ENCODE measurements at places on chromosomes 6 and 20.

DNA sequence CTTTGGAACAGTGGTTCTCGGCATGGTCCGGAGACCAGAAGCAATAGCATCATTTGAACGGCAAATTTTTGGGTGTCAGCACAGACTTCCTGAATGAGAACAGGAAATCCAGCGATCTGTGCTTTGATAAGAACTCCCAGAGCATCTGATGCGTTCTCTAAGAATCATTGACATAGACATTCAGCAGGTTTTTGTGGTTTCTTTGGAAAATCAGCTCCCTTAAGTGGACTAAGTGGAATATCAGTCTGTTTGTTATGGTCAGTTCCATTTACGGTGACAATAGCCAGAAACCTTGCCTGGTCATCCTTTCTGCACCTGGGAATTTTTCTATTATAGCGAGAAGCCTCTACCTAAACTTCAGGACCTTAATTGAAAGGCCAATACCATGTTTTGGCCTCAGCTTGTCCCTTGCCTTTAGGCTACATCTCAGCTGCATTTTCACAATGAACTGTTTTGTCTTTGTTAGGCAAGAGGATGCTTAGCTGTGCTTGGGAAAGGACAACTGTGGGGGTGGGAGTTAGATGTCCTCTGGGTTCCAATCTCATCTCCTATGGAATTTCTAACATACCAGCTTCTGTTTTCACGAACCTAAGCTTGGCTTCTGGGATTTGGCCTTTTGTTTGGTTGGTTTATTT lies 299.7 kb downstream of the CDKAL1 start:
- no peak for DNase-seq

DNA sequence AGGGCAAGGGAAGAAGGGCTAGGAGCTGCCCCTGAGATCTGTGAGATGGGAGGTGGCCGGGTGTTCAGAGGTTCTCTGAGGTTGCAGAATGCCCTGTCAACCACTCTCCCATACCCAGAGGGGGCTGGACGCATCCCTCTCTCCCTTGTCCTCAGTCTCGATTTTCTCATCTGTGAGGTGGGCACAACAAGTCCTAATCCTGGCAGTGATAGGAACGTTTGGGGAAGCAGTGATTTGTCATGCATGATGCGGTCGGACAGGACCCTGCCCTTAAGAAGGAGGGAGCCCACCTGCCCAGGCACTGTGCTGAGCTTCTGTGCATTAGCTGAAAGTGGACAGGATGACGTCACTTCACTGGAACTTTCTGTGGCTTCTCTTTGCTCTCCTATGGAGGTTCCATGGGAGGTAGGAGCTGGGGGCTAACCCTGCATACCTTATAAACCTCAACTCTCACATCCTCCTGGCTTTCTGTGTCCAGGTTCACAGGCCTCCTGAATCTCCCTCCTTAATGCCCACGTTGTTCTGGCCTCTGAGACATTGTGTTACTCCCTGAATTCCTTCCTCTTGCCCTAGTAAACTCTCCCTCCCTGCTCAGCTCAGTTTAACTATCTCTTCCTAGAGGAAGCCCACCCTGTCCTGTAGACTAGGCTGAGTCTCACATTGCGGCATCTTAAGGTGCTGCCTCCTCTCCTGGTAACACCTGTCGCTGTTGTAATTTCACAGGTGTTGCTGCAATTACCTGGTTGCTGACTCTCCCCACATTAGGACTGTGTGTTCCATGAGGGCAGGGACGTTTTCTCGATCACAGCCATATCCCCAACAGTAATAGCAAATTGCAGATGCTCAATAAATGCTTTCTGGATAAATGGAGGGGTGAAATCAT lies 30.1 kb upstream of the CSNK2A1 start:
- no peak for DNase-seq

GRCh38 chr6:81353262-81353661 lies 399.2 kb downstream of the TENT5A start:
- DNase-seq: no peak

- DNase-seq: no peak
Observed at GRCh38 chr6:128743974-128744765, 138.8 kb upstream of the LAMA2 start.

DNA sequence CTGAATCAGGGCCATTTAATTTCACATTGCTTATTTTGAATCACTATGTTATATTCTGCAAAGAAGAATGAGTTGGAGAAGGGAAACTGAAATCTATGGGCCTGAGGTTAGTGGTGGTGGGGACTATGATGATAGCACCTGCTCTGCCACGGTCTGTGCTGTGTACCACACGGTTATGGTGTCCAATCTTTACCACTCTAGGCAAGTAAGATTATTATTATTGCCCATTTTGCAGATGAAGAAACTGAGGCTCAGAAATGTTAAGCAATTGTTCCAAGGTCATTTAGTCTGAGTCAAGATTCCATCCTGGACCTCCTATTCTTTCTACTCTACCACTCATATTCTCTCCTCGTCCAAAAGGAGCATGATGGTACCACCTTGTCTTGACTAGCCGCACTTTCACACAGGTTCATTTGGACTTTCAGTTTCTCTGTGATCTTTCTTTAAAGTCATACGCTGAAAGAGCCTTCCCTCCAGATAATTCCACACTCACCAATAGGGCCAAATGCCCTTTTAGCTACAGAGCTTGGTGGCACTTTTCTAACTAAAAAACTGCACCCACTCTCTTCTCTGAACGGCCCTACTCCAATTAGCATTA lies 56.2 kb downstream of the GFOD1 start:
- DNase-seq: no peak

DNA sequence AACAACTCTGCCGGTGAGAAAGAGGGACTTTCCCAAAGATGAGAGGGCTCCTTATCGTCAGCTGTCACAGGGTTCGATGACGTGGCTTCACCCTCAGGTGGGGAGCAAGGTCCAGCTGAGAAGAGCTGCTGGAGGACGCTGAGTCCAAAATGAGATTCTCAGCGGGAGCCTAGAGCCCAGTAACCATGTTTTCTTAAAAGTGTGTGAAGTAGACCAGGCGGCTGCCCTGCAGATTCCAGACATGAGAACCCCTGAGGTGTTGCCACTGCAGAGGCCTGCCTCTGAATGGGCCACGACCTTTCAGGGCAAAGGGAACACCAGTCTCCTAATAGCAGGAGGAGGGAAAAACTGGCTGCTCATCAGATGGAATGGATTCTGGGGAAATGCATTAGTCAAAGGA lies 375.1 kb downstream of the BTBD9 start:
- DNase-seq: no peak

GRCh38 chr20:48460681-48461080 lies 367.1 kb downstream of the PREX1 start:
- no peak for DNase-seq

DNA sequence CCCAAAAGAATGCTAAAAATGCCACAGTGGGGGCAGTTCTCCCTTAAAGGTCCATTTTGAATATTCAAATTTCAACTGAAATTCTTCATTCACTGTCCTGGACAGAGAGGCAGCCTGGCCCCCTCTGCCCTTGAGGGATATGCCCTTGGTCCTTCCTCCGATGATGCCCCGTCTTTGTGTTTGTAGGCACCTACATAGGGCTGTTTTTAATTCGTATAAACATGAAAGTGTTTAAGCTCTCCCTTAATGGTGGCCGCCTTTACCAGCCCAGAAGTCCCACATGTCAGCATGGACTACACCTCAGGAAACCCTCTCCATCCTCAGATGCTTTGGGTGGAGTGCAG lies 70.2 kb downstream of the SSR1 start:
- DNase-seq: no peak

DNA sequence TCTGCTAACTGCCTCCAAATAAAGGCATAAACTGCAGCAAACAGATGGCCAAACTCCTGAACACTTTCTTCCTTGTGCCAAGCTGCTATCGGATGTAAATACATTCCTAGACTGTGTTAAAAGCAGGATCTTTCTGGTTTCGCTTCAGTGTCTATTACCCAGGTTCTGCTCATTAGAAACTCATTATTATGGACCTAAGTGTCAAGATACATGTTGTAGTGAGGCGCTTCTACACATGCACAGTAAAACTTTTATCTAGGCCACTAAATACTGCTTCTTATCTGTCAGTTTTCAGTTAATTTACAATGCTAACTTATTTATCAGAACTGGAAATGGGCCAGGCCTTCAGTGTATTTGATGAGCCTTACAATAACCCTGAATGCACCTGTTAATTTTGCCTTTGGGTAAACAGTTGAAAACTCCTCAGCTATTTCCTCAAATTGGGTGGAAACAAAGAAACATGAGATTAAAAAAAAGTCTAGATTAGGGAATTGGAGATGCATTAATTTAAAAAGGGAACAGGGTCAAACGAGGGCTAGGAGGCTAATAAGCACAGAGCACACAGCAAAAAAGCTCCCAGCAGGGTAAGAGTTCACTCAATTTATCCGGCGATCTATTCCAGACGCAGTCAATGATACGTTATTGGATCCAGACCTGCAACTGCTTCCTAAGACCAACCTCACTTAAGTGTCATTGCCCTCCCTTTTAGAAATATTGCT lies 240.6 kb downstream of the FOXC1 start:
- no peak for DNase-seq

DNA sequence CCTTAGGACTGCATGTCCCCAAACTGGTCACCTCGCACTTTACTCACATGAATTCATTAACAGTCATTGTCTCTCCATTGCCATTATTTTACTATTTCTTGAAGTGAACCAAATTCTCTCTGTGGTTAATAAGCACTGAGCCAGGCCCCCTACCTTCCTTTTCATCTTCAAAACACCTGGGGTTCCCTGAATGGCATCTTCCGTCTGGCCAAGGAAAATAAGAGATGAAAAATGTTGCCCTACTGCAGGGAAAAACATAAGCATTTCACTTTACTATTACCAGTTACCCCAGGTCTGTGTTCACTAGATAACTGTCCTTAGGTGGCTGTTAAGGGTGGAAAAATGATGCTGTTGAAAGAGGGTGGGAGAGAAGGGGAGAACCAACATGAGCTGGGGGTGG lies 10.0 kb upstream of the NKX2-2 start:
- DNase-seq: no peak

DNA sequence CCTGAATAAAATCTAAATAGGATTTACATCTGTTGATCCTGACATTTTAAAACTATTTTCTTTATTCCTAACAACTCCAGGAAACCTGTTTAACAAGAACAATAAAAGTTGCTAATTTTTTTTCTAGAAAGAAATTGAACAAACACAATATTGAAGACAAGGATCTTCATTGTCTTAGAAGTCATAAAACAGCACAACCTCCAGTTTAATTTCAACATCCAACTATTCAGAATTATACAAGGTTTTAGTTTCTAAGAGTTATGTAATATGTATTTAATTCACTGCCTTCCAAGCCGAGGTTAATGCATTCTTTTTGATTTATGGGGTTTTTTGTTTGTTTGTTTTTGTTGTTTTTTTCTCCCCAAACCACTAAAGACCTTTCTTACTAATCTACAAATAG lies 7.2 kb downstream of the BMP5 start:
- no peak for DNase-seq

- DNase-seq: no peak
Observed at GRCh38 chr20:54133434-54134427, 40.1 kb downstream of the CYP24A1 start.

GRCh38 chr20:46255440-46256104 lies 52.7 kb downstream of the CDH22 start:
- DNase-seq: peak; percentile 45

DNA sequence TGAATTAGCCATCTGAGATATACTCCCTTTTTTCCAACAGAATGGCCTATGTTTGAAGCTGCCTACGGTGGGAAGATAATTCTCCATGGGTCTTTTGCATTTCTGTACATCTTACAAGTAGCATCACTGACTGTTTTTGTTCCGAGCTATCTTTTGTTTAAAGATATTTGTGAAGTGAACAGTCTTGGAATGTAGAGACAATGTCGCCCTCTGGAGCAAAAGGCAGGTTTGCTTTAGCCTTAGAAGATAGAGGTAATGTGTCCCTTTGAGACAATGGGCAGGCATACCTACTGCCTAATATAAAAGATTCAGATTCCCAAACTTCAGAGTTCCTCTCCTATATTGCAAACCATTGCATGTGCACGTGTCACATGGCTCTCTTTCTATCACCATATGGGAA lies 347.8 kb upstream of the CNR1 start:
- no peak for DNase-seq

- no peak for DNase-seq
Observed at GRCh38 chr20:44600301-44600700, 17.9 kb downstream of the PKIG start.

GRCh38 chr6:50819466-50819903 lies 814 bp downstream of the TFAP2B start:
- DNase-seq: no peak

Data from CD4-positive, alpha-beta T cell treated with Interleukin-17A for 4 hours (primary cell).